ENCODE measurements at places on chromosomes 11 and 22.

DNA sequence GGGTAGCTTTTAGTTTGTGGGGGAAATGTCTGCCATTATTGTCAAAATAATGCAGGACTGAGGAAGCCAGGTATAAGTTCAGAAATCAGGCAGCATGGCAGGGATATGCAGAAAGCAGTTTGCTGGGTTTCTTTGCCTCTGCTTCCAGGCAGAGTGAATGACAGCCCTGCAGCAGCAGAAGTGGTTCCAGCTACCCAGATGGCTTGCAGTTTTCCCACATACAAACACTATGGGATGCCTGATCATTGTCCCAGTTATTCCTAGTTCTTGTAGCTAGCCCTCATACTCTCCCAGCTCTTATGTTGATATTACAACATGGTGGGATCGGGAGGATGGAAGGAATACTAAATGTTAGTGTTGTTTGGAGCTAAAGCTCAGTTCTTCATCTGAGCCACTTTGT is 2.8 kb upstream of the DIXDC1 start:
- no peak for DNase-seq

DNA sequence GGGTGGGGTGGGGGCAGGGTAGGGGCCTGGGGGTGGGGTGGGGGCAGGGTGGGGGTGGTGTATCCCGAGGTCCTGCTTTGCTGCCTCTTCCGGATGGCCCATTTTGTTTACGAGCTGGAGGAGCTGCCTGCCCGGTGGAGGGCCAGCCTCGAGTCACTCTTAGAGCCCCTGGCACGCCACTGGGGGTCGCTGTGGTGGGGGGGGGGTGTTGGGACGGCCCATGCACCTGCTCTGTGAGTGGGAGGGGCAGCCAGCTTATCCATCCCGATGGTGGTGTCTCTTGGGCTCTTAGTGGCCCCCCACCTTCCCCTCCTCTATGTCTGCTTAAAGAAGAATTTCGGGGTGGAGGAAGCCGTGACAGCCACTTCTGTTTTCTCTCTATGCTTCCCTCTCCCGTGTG is 24.6 kb downstream of the MRGPRD start:
- DNase-seq = no peak

GRCh38 chr11:1277936-1278512 is 31.4 kb downstream of the TOLLIP start:
- DNase-seq = no peak

DNA sequence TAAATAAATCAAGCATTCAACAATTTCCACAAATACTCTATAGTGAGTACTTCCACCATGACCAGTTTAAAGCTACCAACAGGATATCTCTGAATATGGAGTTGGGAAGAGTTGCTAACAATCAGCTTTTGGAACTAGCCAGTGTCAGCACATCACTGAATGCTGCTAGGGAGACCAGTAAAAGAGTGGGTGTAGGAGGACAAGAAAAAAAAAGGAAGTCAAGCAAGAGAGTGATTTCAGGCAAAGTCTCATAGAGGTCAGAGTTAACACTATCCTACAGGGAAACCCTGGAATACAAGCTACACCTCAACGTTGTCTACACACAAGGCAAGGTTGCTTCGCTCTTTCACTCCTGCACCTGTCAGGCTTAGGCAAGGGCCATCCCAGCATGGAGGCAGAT is 24.2 kb downstream of the EIF3F start:
- no peak for DNase-seq

GRCh38 chr22:25025491-25026400 is 73.2 kb downstream of the KIAA1671 start:
- no peak for DNase-seq

GRCh38 chr11:128448981-128449713 is 138.2 kb downstream of the ETS1 start:
- no peak for DNase-seq

- DNase-seq = no peak
Measured at GRCh38 chr11:73734993-73735392, 25.9 kb downstream of the RAB6A start.

GRCh38 chr11:133443206-133443747 is 89.0 kb downstream of the OPCML start:
- DNase-seq = no peak

DNA sequence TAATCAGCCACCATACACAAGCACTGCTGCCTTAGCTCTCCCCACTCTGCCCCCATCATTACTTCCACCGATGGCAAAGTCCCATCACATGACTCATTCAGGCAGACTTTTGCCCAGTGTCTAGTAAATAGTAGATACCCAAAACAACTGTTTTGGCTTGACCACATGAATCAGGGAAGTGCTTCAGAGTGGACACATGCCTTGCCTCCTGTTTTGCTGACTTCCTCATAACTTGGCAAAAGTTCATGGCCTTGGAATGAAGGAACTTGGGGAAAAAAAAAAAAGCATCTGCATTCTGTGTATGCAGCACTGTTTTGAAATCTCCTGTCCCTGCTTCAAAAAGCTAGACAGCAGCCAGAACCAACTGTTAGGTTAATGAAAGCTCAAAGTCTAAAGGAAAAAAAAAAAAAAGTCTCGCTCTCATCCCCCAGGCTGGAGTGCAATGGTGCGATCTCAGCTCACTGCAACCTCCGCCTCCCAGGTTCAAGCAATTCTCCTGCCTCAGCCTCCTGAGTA is 335.3 kb downstream of the FAM181B start:
- DNase-seq = no peak

DNA sequence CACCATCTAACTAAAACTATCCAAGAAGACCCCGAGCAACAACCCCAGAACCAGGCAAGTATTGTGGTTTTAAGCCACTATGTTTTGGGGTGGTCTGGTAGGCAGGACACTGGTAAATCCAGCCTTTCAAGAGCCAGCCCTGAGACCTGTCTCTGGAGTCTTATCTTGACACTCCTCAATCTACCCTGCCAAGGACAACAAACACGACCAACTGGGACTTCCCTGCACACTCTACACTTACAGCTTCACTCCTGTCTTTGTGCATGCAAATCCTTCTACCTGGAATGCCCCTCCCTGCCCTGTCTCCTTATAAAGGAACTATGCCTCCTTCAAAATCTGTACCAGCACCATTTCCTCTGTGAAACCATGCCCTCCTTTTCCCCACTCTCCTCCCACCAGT is 107.3 kb downstream of the RPL27A start:
- DNase-seq = no peak

DNA sequence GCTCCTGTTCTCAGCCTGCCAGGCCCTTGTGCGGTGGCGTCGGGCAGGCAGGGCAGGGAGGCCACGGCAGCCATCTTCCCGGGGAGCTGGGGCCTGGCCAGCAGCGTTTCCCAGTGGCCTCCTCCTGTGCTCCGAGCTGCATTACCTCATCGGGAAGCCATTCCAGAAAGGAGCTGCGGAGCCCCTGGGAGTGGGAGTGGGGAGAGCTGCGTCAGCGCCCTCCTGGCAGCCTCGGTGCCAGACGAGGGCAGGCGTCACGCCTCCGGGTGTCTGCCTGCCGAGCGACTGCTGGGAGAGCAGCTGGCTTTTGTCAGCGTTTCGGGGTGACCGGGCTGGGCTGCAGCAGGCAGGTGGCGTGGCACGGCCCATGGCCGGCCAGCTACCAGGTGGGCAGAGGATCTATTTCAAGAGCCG is 30.9 kb upstream of the WNT7B start:
- DNase-seq = no peak

GRCh38 chr22:49326558-49326957 is 501.1 kb downstream of the BRD1 start:
- no peak for DNase-seq

- peak; percentile 42 for DNase-seq
Measured at GRCh38 chr22:31488988-31489617, 539 bp downstream of the EIF4ENIF1 start.

- DNase-seq = no peak
Measured at GRCh38 chr11:60130496-60130895, 42.0 kb downstream of the MS4A2 start.

Measured in activated B cell treated with CpG ODN at 0.5 μM for 24 hours (primary cell).